ENCODE measurements at places on chromosomes 1 and 21. TPM values are rescaled to one million over a fixed set of nuclear protein-coding genes. Genes with fewer than 3 reads are reported as not detected.

NBPF14 gene
- 6.4 TPM for total RNA-seq

ADCY10 gene
- not detected for total RNA-seq

DNA sequence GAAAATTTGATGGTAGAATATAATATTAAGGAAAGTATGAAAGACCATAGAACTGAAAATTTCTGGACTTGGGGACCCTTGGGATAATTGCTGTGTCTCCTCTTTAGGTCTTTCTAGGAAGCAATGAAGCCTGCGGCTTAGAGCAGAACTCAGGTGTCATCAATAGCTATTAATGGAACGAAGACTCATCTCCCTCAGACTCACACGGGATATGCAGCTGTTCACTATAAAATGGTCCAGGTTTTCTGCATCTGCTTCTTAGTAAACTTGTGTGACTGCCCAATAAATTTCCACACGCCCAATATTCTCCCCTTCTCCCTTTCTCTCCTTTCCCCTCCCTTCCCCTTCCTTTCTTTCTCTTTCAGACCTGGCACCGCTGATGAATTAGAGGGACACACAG, 392.5 kb downstream of the HLX start:
- peaks cover under 1% of the 10 kb centered on the region for H3K4me1 ChIP-seq
- no peak for DNase-seq
- H3K27ac ChIP-seq = no peak overlapping the region
- no peak overlapping the region for H3K4me3 ChIP-seq
- H3K27me3 ChIP-seq = no peaks in the 10 kb centered on the region
- no peaks in the 10 kb centered on the region for H3K36me3 ChIP-seq

GRCh38 chr1:59481881-59482505, 185.1 kb downstream of the FGGY start:
- peaks cover 1% of the 10 kb centered on the region for H3K27me3 ChIP-seq
- no peaks in the 10 kb centered on the region for H3K36me3 ChIP-seq
- DNase-seq = no peak
- no peak overlapping the region for H3K27ac ChIP-seq

DNA sequence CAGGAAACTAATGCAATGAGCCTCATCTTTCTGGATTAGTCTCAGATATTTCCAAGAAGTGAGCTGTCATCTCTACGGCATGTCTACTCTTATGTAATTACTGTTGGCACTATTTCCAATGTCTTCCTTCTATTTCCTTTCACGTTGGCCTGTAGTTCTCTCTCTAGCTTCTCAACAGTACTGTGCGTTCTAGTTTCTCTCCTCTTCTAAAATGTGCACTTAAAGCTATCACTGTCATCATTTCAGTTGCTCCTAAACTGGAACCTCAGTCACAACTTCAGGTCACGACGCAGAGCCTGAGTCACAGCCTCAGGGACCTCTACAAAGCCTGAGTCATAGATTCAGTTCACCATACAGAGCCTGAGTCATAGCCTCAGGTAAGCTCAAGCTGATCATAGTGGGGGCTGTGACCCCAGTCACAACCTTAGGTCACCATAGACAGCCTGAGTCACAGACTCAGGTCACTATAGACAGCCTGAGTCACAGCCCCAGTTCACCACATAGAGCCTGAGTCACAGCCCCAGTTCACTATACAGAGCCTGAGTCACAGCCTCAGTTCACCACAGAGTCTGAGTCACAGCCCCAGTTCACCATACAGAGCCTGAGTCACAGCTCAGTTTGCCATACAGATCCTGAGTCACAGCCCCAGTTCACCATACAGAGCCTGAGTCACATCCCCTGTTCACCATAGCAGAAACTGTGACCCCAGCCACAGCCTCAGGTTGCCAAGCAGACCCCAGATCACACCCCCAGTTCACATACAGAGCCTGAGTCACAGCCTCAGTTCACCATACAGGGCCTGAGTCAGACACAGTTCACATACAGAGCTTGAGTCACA, 13.0 kb downstream of the WNT9A start:
- no peak for DNase-seq
- no peaks in the 10 kb centered on the region for H3K4me1 ChIP-seq
- no peaks in the 10 kb centered on the region for H3K27me3 ChIP-seq
- H3K27ac ChIP-seq = no peak overlapping the region

- H3K27me3 ChIP-seq = no peaks in the 10 kb centered on the region
- H3K4me3 ChIP-seq = no peak overlapping the region
- no peaks in the 10 kb centered on the region for H3K36me3 ChIP-seq
- no peak for DNase-seq
These were observed 304.6 kb downstream of the DISC1 start for GRCh38 chr1:231931146-231931545.

Measured in H1 (cell line).